Astrocyte (in vitro differentiated cells and primary cell): ENCODE measurements at places on chromosomes 7 and 10. TPM values are rescaled to one million over a fixed set of nuclear protein-coding genes. Genes with fewer than 3 reads are reported as not detected.
A peak's percentile ranks its signal among the peaks of the same experiment; 100 is the strongest.

DNA sequence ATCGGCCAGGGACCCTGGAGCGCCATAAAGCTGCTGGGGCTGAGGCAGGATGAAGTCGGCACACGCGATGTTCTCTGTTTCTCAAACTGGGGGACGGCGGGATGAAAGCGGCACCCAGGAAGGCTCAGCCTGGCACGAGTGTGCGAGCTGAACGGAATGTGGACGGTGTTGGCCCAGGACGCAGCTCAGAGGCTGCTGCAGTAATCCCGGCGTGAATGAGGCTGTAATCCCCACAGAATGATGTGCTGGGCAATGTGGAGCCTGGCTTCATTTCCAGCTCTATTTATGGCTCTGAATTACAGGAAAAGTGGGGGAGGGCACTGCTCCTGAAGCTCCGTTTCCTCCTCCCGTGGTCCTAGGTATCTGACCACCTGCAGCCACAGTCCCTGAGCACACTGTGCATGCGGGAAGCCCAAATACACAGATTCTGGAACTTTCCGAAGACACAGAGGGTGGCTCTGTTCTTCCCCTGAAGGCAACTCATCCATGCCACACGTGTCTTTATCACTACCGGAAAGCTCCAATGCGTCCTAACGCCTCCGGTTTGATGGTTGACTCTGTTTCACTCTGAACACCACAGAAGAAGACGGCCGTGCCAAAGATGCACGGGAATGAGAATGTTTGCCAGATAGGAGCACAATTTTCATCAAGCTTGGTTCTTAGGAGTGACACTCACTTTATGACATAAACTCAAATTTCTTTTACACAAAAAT is 37.6 kb downstream of the KLF6 start:
- DNase-seq: no peak

The AIFM2 gene
- 7.1 and 7.5 TPM in 2 replicates for total RNA-seq

GRCh38 chr7:125908711-125909110 is 979.1 kb upstream of the POT1 start:
- DNase-seq: no peak

The RBP4 gene
- total RNA-seq: 0.27 and 0.36 TPM in 2 replicates

GRCh38 chr7:55400191-55400590 is 35.1 kb downstream of the LANCL2 start:
- DNase-seq: peak; percentile 16

DNA sequence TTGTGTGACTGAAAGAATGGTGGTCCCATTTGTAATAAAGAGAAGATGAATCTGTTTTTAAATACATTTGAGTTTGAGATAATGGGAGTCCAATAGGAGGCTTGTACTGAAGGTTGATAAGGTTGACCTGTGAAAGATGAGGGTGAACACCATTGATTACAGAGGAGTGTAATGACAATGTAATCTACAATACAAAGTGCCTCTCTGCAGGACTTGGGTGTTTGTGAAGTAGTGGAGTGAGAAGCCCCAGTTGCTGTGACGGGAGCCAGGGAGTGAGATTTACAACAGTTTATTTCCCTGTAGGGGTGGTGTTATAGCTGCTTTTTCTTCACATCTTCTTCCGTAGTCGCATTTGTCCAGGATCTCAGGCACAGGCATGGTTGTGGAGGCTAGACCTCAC is 189.9 kb downstream of the EXOC4 start:
- no peak for DNase-seq

DNA sequence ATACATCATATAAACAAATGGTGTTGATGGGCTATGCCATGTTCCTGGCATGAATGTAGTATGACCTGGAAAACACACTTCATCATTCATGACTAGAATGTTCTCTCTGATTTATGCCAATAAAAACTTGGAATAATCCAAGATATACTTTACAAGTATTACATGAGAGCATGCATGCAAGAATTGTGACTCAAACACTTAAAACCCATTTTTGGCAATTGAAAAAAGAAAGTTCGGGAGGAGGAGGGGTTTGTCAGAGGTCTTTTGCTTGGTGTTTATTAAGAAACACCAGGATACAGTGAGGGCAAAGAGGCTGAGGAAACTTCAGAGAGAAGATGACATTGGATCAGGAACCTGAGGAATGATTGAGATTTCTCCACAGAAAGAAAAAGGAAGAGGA is 10.2 kb upstream of the CUL1 start:
- DNase-seq: peak; percentile 41

- no peak for DNase-seq
Observed at GRCh38 chr7:24848878-24849277, 91.6 kb upstream of the GSDME start.

DNA sequence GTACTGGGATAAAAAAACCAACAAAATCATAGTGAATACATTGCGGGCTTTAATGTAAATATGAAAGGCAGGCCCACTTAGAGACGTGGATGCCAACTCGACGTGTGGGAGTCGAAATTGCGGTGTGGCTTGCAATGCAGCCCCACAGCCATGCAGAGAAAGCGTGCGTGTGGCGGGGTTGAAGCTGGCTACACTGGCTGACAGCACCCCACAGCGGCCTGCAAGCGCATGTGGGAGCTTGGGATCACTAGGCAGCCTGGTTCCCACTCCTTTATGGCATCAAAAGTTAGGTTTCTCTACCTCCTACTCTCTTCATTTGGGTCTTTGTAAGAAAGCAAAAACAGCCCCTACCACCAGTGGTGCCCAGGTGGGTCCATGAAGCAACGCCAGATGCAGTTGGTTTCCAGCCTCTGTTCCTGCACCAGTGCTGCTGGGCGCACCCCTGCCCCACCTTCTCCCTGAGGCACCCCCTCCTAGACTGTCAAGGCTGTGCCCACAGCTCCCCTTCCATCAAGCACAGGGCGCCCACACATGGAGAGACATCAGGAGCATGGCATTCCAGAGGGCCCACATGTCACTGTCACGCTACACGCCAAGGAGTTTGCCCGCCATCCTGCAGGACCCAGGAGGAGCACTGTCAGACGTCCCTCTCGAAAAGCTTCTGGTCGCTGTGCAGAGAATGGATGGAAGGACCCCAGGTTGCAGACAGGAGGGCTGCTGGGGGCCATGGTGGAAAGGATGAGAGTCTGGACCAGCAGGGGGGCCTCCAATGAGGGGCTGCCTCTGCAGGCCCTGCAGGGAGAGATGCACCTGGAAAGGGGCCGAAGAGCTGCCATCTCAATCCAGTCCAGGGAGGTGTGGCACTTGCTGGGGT is 142.9 kb downstream of the PAXIP1 start:
- DNase-seq: no peak
